ENCODE measurements at places on chromosomes 1 and 21.

DNA sequence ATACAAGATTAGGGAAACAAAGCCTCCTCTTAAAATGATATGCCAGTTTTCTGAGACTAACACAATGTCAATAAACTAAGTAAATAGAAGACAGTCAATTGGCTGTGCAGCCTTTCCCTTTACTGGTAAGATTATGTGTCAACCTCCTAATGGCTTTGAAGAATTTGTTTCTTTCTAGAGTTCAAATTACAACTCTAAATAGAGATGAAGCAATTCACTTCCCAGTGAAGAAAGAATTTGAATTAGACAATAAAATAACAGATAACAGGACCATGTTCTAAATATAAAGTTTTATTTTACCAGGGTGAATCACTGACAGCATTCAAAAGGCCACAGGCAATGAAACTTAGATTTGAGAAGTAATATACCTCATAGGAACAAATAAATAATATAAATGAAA is 680.3 kb downstream of the PLA2G4A start:
- peak overlapping the region; percentile 5 for H3K27ac ChIP-seq
- no peaks in the 10 kb centered on the region for H3K36me3 ChIP-seq
- no peak for DNase-seq

- no peak overlapping the region for H3K27ac ChIP-seq
- H3K27me3 ChIP-seq, result no peaks in the 10 kb centered on the region
- DNase-seq, result no peak
- H3K4me1 ChIP-seq, result no peaks in the 10 kb centered on the region
- no peaks in the 10 kb centered on the region for H3K36me3 ChIP-seq
Observed at GRCh38 chr1:112735752-112736151, 20.6 kb upstream of the PPM1J start.

DNA sequence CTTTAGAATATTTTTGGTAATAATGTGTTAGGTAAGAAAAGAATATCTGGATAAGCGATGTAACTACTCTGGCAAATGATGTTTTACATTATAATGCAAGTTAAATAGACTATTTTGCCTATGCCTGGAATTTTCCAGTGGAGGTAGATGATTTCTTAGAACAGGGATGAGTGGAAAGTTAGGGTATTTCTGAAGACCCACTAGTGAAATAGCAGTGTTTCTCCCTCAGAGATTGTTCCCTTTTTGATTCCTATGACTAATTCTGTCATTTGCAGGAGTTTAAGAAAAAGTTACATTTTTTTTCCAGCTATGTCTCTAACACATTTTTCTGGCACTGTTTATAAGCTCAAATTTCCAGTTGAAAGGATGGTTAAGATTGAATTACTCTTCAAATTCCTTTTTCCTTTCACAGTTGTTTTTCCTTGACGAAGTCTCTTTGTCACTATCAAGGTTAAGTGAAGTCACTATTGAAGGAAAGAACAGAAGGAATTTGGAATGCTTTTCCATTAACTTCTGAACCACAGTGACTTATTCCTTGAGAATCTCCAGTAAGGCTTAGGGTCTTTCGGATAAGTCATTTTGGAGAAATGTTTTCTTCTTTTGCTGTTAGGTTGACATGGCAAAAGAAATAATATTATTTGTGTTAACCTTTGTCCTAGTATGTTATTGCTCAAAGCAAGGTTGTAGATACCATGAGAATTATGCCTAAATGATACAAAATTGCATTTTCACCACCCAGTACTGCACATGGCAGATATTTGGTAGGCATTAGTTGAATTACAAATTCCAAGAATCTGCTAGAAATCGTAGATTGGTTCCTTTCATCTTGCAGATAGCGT is 42.9 kb upstream of the ZNF326 start:
- H3K27me3 ChIP-seq, result no peaks in the 10 kb centered on the region
- H3K4me3 ChIP-seq, result no peak overlapping the region
- peak overlapping the region; percentile 74 for H3K27ac ChIP-seq

- H3K36me3 ChIP-seq, result no peaks in the 10 kb centered on the region
- H3K4me1 ChIP-seq, result peaks cover 6% of the 10 kb centered on the region
- H3K27ac ChIP-seq, result no peak overlapping the region
- H3K4me3 ChIP-seq, result no peak overlapping the region
Observed at GRCh38 chr1:36542024-36542961, 59.6 kb upstream of the CSF3R start.

GRCh38 chr1:201791051-201791778 is 37.7 kb upstream of the IPO9 start:
- H3K4me1 ChIP-seq, result peaks cover 20% of the 10 kb centered on the region
- no peaks in the 10 kb centered on the region for H3K36me3 ChIP-seq
- H3K27ac ChIP-seq, result peak overlapping the region; percentile 80
- no peak for DNase-seq
- no peaks in the 10 kb centered on the region for H3K27me3 ChIP-seq

DNA sequence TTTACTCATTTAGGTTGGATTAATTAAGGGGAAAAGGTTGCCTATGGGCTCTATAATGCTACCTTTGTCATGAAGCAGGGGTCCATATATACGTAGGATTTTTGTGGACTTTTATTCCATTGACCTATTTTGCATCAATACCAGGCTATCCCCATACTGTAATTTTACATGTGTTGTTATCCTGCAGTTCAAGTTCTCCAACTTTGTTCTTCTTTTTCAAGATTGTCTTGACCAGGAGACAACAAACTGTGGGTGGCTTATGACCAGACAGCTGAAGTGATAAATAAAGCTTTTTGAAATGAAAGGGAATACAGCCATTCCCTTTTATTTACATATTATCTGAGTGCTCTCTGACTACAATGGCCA is 345.7 kb downstream of the BARHL2 start:
- H3K4me1 ChIP-seq, result no peaks in the 10 kb centered on the region
- no peaks in the 10 kb centered on the region for H3K36me3 ChIP-seq
- no peak overlapping the region for H3K27ac ChIP-seq
- no peak overlapping the region for H3K4me3 ChIP-seq
- DNase-seq, result no peak

- H3K27ac ChIP-seq, result no peak overlapping the region
- H3K4me1 ChIP-seq, result no peaks in the 10 kb centered on the region
- no peak overlapping the region for H3K4me3 ChIP-seq
- no peaks in the 10 kb centered on the region for H3K36me3 ChIP-seq
- no peaks in the 10 kb centered on the region for H3K27me3 ChIP-seq
Observed at GRCh38 chr1:41333146-41333784, 28.0 kb upstream of the FOXO6 start.

DNA sequence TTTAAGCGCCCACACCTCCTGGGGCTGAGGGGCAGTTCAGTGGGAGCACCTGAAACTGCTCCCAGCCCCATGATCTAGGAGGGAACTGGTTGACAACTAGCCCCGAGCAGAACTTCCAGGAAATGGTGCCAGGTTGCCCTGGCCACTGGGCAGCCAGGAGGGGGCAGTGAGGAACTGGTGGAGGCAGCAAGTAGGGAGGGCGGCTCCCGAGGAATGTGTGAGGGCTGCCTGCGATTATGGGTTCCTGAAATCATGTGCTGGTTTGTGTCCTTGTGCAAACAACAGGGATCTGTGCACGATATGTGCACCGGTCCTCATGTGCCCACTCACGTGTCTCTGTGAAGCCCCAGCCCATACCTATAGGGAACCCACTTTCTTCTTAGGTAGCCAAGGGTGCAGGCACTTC is 9.9 kb downstream of the GPR3 start:
- DNase-seq, result peak; percentile 85
- H3K36me3 ChIP-seq, result no peaks in the 10 kb centered on the region
- H3K27ac ChIP-seq, result peak overlapping the region; percentile 72
- H3K4me3 ChIP-seq, result no peak overlapping the region

GRCh38 chr1:178076607-178077006 is 17.3 kb upstream of the RASAL2 start:
- no peak for DNase-seq
- no peak overlapping the region for H3K27ac ChIP-seq
- no peaks in the 10 kb centered on the region for H3K36me3 ChIP-seq
- no peaks in the 10 kb centered on the region for H3K4me1 ChIP-seq
- no peak overlapping the region for H3K4me3 ChIP-seq

GRCh38 chr21:46515109-46515508 is 56.4 kb downstream of the DIP2A start:
- no peaks in the 10 kb centered on the region for H3K4me1 ChIP-seq
- no peaks in the 10 kb centered on the region for H3K27me3 ChIP-seq

Measured in hepatocyte (in vitro differentiated cells).